Left ventricle myocardium inferior (tissue), 1 donor: ENCODE measurements at places on chromosomes 1 and 21. TPM values are rescaled to one million over a fixed set of nuclear protein-coding genes. Genes with fewer than 3 reads are reported as not detected.

Gene RAVER2
- 23.8 TPM for total RNA-seq

DNA sequence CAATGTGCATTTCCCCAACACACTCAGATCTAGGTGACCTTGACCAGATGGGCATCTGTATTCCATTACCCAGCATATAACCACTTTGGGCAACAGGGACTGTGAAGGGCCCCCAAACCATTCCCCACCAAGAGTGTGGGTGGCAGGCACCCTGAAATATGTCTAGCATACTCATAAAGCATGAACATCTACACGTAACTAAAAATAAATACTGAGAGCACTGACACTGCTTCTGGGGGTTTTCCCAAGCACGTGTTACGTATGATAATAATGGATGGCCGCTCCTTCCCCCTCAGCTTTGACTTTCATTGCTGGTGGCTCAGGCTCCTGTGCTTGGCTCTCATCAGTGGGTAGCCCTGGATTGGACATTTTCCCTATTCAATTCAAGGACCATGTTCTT is 39.1 kb downstream of the IGSF3 start:
- no peak for DNase-seq

DNA sequence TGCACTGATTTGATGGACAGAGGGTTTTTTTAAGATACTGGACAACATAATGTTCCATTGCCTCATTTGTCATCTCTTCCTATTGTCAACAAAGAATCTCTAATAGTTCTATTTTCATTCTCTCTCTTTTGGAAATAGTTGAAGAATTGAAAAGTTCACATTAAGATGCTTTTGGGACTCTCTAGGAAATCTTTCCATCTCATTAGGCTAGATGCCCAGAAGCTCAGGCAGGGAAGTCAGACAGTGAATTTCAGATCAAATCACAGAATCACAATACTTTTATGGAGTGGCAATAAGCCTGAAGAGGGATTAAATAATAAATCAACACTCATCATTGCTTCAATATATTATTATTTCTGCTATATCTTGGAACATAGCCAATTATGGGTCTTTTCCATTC is 29.2 kb downstream of the NEGR1 start:
- no peak for DNase-seq

GRCh38 chr1:15201849-15202551 is 45.0 kb upstream of the FHAD1 start:
- DNase-seq = no peak

Gene ADORA1
- 16.4 TPM for total RNA-seq

DNA sequence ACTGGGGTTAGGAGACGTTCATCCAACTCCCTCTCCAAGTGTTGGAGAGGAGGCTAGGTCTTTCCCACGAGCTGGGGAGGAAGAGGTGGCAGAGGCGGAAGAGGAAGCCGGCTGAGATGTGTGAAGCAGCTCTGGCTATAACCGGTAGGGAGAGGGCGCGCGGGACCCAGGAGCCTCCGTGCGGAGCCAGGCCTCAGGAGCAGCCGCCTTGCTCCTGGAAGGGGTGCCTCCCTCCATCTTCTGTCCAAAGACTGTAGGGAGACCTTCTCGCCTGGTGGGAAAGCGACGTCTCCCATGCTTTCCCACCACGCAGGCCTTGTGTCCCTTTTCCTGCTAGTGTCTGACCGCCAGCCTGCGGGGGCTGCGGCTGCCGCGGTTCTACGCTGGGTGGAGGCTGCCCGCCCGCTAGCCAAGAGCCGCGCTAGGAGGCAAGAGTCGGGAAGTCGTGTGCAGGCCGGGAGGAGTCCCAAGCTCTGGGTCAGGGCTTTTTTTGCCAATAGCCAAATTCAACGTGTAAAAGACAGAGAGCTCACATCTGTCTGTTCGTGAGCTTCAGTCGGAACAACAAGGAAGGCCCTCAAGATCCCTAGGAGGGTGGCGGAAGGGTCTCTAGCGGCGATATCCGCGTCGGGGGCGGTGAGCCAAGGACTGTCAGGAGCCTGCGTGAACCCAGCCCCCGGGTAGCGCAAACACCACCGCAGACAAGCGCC is 8.4 kb upstream of the NBPF11 start:
- DNase-seq = no peak

DNA sequence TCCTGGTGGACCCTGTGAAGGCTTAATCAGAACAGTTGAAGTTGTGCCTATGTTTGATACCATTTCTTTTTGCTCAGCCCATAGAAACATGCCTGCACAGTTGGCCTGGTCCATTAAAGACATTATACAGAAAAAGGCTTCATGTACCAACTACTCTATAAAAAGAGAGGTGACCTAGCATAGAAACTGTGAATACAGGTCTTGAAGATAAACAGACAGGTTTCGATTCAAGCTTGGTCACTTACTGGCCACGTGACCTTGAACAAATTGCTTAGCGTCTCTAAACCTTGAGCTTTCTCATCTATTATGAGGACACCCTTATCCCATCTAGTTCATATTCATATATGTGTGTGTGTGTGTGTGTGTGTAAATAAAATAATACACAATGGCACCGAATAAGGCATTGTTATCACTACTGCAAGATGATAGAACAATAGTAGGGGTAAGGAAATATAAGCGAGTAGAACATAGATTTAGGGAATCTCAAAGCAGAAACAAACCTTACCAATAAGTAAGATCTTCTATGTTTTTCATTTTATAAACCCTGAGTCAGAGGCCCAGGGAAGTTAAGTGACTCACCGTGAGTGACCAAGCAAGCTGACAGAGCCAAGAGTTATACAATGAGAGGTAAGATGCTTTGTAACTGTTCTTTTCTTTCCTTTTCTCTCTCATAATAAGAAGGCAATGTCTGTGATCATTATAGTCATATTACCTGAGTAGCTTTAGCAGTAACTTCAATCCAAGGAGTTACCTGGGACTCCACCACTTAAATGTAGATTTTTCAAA is 476.8 kb upstream of the DEPDC1 start:
- DNase-seq = no peak

- no peak for DNase-seq
These were observed 68.7 kb upstream of the LRIF1 start for GRCh38 chr1:111032295-111032897.

Gene A3GALT2
- total RNA-seq = not detected

DNA sequence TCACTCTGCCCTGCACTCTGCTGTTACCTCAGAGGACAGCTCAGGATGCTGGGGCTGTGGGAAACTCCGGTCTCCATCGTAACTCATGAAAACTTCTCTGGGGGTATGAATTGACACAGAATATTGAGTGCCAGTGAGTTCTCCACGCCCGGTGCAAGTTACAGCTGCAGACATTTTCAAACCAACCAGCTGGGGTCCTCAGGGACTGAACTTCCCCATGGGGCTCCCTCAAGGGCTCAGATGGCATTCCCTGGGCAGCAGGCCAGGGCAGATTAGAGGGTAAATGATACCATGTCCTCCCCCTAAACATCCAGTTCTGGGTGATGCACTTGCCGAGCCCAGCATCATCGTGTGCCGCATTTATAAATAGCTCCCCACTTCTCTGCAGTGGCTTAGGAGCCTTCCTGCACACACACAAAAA is 27.8 kb upstream of the CCSAP start:
- DNase-seq = peak; percentile 78

DNA sequence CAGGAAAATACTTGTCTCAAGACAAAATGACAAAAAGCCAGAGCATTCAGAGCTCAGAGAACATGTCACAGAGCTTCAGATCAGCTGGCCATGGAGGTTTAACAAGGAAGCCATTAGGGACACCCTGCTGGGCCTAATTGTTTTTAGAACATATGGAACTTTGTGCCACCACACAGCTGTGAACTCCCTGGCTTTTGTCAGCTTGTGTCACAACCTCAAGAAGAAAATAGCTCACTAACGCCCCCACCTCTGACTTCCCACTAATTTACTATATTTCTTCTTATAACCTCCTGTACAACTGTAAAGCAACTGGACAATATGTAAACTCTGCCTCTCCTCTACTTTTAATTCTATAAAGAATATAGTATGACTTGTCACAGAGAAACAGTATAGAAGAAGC is 21.0 kb upstream of the TDRD10 start:
- no peak for DNase-seq

DNA sequence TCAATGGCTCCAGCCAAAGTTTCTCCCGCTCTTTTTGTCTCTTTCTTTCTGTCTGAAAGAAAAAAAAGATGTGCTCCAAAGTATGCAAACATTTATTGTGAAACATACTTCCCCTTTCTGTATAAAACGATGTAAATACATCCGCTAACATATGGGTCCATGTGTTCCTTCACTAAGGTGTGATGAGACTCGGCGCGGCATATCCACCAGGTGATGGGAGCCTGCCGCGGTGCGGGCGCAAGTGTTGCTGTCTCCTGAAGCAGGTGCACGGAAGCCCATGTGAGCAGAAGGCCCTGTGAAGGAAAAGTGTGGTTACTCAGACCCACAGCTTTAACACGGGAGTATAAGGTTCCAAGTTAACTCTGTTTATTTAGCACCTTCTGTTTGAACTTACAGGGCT is 466.6 kb upstream of the C1orf87 start:
- no peak for DNase-seq

DNA sequence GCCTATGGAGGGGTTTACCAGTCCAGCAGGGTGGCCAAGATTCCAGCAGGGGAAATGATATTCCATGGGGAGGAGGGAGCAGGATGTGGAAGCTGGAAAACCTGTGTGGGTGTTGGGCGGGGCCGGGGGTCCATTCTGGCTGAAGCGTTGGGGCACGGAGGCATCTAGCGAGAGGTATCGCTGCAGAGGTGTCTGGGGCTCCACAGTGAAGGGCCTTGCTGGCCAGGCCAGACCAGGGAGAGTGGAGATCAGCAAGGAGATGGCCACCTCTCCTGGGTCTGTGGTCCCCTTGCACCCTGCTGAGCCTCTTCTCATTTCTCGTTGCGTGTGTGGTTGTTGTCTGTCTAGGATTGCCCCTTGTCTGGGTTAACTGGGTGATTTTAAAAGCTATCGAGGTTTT is 6.2 kb downstream of the COQ8A start:
- DNase-seq = no peak

DNA sequence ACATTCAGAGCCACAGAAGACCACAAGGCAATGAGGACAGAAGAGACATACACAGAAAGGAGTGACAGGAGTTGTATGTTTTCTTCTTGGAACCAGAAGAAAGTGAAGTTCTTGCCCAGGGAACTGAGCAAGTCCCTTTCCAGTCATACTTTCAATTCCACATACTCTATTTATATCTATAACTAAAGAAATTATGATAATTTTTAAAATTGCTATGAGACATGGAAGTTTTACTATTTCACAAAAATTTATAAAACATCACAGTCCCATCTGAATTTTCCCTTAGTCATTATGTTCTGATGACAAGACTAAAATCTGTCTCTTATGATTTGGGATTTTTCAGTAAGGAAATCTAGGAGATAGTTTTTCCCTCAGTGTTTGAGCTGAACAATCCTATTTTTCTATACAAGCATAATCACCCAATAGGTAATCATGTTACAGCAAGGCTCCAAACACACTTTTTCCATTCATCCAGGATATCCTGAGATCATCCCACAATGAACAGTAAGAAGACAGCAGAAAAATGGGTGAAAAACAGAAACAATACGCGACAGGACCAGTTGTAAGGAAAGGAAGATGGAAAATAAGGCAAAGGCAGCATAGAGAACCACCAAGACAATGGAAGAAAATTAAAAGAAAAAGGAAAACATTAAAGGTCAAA is 154.6 kb downstream of the VAV3 start:
- no peak for DNase-seq

GRCh38 chr1:53273526-53273925 is 35.2 kb upstream of the MAGOH start:
- no peak for DNase-seq

DNA sequence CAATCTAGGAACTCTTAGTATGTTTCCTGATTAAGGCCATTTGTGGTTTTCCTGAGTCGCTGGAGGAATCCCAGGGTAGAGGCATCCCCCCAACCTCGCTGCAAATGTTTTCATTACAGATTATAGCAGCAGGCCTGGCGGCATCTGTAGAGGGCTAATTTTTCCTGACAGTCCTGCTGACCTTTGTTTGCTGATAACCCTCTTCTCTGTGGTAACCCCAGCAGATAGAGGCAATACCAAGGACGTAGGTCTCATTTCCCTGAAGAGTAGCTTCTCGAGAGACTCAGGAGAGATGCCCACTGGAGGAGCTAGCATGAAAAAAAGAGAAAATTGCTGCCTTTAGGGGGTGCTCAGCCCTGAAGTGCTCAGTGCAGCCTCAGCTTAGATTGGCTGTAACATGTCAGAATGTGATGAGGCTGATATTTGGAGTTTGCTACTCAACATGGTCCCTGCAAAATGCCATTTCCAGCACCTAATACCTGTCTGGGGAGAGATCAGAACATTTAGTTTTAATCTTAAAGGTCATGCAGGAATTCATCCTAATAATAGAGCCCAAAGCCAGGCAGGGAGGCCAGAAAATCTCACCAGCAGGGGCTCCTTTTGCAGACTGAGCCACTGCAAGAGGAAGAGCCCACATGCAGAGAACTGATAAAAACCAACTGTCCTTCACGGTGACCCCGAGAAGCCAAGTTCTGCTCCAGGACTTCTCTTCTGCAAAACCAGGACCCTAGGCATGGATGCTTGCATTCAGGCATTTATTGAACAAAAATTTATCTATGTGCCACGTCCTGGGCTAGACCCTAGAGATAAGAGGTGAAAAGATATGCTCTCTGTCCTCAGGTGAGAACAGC is 184.5 kb downstream of the KAZN start:
- DNase-seq = no peak

Gene THEM5
- not detected for total RNA-seq

DNA sequence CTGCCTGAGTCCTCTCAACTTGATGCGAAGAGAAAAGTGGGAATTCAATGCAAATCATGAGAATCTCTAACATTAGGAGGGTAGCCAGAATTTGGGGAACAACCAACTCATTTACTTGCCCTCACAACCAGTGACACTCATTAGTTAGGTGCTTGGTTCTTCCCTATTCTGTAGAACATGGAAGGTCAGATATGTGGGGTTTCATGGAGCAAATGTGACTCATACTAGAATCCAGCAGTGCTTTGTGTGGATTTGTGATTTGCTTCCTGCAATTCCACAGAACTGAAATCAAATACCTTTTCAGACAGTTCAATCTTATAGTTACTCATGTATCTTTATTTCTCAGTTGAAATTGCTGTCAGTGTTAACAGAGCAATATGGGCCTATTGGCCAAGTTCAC is 6.9 kb upstream of the ETV3 start:
- no peak for DNase-seq

GRCh38 chr1:147273409-147274336 is 31.2 kb downstream of the CHD1L start:
- no peak for DNase-seq

GRCh38 chr1:17662786-17663185 is 92.3 kb upstream of the ACTL8 start:
- no peak for DNase-seq

DNA sequence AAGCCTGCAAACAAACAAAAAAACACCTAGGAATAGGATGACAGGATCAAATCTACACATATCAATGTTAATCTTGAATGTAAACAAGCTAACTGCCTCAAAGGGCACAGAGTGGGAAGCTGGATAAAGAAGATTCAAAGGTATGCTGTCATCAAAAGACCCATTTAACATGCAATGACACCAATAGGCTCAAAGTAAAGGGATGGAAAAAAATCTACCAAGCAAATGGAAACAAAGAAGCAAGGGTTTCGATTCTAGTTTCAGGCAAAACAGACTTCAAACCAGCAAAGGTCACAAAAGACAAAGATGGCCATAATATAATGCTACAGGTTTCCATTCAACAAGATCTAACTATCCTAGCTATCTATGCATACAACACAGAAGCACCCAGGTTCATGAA is 16.2 kb upstream of the OR2T10 start:
- DNase-seq = no peak
